ENCODE measurements at places on chromosomes 5 and 9.

GRCh38 chr5:1048861-1049838 is 40.5 kb downstream of the NKD2 start:
- DNase-seq = no peak

- no peak for DNase-seq
Measured at GRCh38 chr5:20572614-20573013, 584.6 kb upstream of the CDH18 start.

DNA sequence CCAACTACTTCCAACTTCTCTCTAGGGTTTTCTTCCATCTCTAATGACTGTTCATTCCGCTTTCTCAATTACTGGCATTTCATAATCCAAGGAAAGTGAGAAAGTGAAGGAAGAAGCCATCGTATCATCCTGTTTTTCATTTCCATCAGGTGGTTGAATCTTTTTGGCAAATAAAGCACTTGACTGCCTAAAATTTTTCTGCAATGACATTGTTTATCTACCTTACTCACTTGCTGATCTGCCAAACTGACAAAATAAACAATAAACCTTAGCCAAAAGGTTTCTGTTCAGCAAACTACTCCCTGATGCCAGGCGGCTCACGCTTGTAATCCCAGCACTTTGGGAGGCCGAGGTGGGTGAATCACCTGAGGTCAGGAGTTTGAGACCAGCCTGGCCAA is 18.4 kb downstream of the FNBP1 start:
- no peak for DNase-seq

DNA sequence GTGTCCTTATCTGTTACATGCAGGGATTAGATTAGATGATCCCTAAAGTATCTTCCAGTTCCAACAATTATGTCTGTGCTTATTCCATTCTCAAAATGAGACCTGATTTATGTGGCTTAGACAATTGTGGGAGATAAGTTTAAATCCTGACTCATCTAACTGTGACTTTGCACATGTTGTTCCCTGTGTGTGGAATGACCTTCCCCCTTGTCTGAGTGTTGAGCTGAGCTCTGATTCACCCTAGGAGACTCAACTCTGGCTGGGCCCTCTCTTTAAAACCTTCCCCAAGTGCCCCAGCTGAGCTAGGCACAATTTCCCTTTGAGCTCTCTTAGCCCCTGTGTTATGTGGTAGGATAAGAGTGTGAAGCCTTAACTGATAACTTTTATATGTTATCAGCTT is 118.9 kb upstream of the ELL2 start:
- no peak for DNase-seq

DNA sequence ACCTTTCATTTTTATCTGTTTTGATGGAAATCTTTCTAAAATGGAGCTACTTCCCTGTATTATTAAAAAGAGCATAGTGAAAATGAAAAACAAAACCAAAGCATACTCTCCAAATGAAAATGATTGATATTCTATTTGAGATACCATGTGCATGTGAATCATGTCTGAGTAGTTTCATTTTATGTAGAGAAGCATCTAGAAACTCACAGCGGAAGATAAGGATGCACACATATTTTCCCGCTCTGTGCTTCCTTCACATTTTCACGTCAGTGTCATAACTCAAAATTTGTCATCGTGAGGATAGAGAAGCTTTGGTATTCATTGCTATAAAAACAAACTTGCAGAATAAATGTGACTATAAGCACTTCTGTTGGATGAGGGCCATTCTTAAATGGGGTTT is 34.0 kb upstream of the CLINT1 start:
- no peak for DNase-seq

DNA sequence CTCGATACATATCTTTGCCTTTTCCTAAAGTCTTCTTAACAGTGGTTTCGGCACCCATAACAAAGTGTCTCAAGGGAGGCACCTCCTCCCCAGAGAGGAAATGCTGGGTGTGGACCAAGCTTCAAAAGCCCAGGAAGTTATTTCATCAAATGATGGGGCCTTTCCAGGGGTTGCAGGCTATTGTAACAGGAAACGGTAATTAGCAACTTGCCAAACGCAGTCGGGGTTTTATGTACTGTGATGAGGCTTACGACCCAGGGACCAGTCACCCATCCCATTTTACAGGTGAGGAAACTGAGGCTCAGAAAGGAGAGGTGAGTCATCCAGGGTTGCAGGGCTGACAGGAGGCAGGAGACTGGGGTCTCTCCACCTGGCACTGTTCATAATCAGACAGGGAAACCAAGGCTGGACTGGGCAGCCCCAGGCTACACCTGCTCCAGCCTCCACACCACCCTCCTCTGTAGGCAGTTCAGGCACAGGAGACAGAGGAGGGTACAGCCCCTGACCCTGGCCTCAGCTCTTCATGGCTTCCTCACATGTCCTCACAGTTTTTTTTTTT is 30.0 kb upstream of the SUSD3 start:
- DNase-seq = no peak

DNA sequence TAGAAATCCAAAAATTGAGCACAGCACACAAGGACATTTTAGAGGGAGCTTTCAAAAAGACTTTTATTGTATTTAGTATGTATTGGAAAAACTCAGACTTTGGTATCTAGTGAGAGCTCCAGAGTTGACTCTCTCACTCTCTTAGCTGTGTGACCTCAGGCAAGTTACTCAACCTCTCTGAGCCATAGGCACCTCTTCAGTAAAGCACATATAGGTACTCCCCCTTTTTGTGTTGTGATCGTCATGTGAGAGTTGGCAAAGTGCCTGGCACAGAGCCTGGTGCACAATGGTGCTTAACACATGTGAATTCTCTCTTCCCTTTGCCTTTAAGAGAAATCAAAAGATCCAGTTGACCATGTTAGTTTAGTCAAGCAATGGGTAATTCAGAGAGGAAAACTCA is 186.2 kb downstream of the TMEM38B start:
- DNase-seq = no peak

GRCh38 chr5:141547488-141547887 is 58.6 kb downstream of the PCDHGC5 start:
- no peak for DNase-seq

DNA sequence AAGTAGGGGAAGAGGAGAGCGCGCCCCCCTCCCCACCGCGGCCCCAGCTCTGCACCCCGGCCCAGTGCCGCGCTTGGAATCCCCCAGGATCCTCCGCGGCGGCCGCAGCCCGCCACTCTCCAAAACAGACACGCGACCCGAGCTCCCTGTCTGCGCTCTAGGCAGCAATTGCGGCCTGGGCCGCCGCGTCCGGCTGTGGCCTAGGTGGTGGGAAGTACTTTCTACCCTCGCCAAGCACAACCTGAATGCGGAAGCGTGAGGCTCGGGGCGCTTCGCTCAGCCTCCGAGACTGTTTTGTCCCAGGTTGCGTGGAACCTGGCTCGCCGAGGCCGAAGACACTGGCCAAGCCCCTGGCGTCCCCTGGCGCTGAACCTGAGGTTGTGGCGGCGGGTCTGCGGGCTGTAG is 3.3 kb upstream of the FOXB2 start:
- DNase-seq = no peak

DNA sequence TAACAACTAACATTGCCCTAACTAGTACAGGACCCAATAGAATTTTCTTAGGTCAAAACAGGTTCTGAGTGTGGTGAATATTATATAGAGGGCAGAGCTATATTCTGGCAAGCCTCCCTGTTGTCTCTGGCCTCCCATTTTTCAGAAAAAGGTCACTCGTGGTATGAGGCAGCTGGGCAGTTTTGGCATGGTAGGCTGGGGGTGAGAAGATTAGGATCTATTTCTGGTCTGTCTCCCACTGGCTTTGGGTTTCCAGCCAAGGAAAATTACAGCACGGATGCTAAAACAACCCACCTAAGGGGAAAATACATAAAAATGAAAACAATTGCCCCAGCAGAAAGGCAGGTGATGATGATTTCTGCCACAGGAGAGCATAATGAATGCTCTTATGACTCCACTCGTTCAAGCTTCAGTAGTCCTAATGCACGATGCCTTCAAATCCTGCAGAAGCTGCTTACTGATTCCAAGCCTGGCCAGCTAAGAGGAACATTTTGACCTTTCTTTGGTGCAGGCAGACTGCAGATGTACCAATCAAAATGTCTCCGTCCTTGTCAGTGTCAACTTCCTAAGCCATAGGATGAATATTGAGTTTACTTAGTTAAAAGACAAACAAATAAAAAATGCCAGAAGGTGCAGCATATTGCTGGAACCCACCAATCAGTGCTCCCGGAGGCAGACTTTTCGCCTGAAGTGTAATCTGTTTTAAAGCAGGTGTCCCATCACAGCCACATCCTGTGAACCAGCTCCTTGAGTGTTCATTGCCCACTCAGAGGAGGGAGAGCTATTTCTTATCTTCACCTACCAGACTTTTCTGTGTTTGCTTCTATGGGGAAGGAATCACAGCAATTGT is 435.4 kb downstream of the ZSWIM6 start:
- no peak for DNase-seq

- no peak for DNase-seq
Measured at GRCh38 chr9:99509065-99509745, 287.1 kb downstream of the SEC61B start.

Data from stimulated activated CD4-positive, alpha-beta T cell treated with anti-CD3 and anti-CD28 coated beads, TNF-alpha, amount 100 ng/mL, for 4 hours (primary cell).